ENCODE measurements at places on chromosomes 11 and 22.

- DNase-seq: no peak
These were observed 27.5 kb downstream of the KIRREL3 start for GRCh38 chr11:126973051-126973450.

- DNase-seq: no peak
These were observed 69.3 kb upstream of the TNRC6B start for GRCh38 chr22:40108396-40108795.

- no peak for DNase-seq
These were observed at the start of gene TRIM29 for GRCh38 chr11:120137611-120138521. TSS of gene TRIM29 (minus strand) at chr11:120138113. CDS start at chr11:120138031, 82 bp downstream.

GRCh38 chr22:33352768-33353167, 294.6 kb upstream of the SYN3 start:
- DNase-seq: no peak

- no peak for DNase-seq
These were observed 11.6 kb downstream of the PRR33 start for GRCh38 chr11:1879941-1880720.

All from activated CD4-positive, alpha-beta T cell treated with anti-CD3 and anti-CD28 coated beads for 24 hours (primary cell).